ENCODE measurements at places on chromosomes 4 and X. TPM values are rescaled to one million over a fixed set of nuclear protein-coding genes. Genes with fewer than 3 reads are reported as not detected.

GRCh38 chr4:149785696-149786431 lies 29.8 kb downstream of the IQCM start:
- no peak for DNase-seq

- no peak for DNase-seq
Observed at GRCh38 chr4:107658400-107659336, 61.4 kb downstream of the PAPSS1 start.

- no peak for DNase-seq
Observed at GRCh38 chrX:152898442-152898841, 575 bp downstream of the ZNF185 start.

- no peak for DNase-seq
Observed at GRCh38 chr4:67550857-67551256, 5.6 kb upstream of the CENPC start.

GRCh38 chr4:108144451-108144850 lies 24.3 kb downstream of the LEF1 start:
- DNase-seq, result no peak

GRCh38 chr4:97662133-97662532 lies 481.1 kb downstream of the STPG2 start:
- DNase-seq, result no peak

- DNase-seq, result peak; percentile 10
Observed at GRCh38 chrX:45850197-45850774, 649.6 kb upstream of the DIPK2B start.

MAGEA2B gene
- not detected for polyA plus RNA-seq

GRCh38 chr4:104912518-104912917 lies 234.2 kb upstream of the TET2 start:
- no peak for DNase-seq

- no peak for DNase-seq
Observed at GRCh38 chr4:16217300-16218051, 8.8 kb downstream of the TAPT1 start.

GPAT3 gene
- polyA plus RNA-seq, result 11.3 TPM

SHISA3 gene
- 30.4 TPM for polyA plus RNA-seq

GRCh38 chr4:174860588-174860987 lies 31.5 kb upstream of the GLRA3 start:
- no peak for DNase-seq

Data from left lung (tissue), 14 donors.